ENCODE measurements at places on chromosomes 2 and 18. TPM values are rescaled to one million over a fixed set of nuclear protein-coding genes. Genes with fewer than 3 reads are reported as not detected.

The DPP10 gene
- not detected for total RNA-seq

The SNTG2 gene
- not detected for total RNA-seq

The DSG2 gene
- total RNA-seq: 5.9 TPM

The TPO gene
- 0.32 TPM for total RNA-seq

The GALR1 gene
- total RNA-seq: not detected

The CPLX4 gene
- not detected for total RNA-seq

The DSEL gene
- 2.6 TPM for total RNA-seq

The THSD7B gene
- not detected for total RNA-seq

The MC5R gene
- not detected for total RNA-seq

The TSGA10 gene
- 1.3 TPM for total RNA-seq

The LIPG gene
- total RNA-seq: 3.4 TPM

The MBP gene
- total RNA-seq: 3.8 TPM

The ASB18 gene
- total RNA-seq: not detected

The FOXI3 gene
- total RNA-seq: not detected

The CHCHD5 gene
- total RNA-seq: 5.6 TPM

The GAD1 gene
- total RNA-seq: 0.16 TPM

The DAW1 gene
- total RNA-seq: not detected

The GNAL gene
- total RNA-seq: not detected

The SRD5A2 gene
- not detected for total RNA-seq

The CHAC2 gene
- total RNA-seq: 3.9 TPM

The COL4A3 gene
- total RNA-seq: not detected

The GPR45 gene
- not detected for total RNA-seq

The KCNJ3 gene
- not detected for total RNA-seq

The APCDD1 gene
- not detected for total RNA-seq

The PRKAG3 gene
- not detected for total RNA-seq

The ADNP2 gene
- 13.6 TPM for total RNA-seq

The POTEC gene
- not detected for total RNA-seq

The PSMA8 gene
- not detected for total RNA-seq

The PID1 gene
- 0.76 TPM for total RNA-seq

The ZBTB7C gene
- under 0.01 TPM for total RNA-seq

The SEMA4C gene
- 20.6 TPM for total RNA-seq

The EPG5 gene
- 10.2 TPM for total RNA-seq

The REL gene
- 5.7 TPM for total RNA-seq

The GPR75 gene
- 3.5 TPM for total RNA-seq

The RGPD4 gene
- not detected for total RNA-seq

The OTOS gene
- not detected for total RNA-seq

Data from bladder microvascular endothelial cell (primary cell).